ENCODE measurements at places on chromosomes 3 and 15.

DNA sequence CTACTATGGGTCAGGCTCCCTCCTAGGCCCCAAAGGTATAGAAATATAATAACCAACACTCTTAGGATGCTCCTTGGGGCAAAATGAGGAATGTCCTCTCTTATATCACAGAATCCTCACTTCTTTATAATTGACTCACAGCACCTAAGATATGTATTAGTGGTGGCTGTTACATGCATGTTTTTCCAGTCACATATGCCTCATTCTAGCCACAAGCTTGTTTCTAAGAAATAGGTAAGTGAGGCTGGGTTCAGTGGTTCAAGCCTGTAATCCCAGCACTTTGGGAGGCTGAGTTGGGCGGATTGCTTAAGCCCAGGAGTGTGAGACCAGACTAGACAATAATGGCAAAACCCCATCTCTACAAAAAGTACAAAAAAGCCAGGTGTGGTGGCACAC lies 57.9 kb upstream of the PSMD6 start:
- no peak for DNase-seq

DNA sequence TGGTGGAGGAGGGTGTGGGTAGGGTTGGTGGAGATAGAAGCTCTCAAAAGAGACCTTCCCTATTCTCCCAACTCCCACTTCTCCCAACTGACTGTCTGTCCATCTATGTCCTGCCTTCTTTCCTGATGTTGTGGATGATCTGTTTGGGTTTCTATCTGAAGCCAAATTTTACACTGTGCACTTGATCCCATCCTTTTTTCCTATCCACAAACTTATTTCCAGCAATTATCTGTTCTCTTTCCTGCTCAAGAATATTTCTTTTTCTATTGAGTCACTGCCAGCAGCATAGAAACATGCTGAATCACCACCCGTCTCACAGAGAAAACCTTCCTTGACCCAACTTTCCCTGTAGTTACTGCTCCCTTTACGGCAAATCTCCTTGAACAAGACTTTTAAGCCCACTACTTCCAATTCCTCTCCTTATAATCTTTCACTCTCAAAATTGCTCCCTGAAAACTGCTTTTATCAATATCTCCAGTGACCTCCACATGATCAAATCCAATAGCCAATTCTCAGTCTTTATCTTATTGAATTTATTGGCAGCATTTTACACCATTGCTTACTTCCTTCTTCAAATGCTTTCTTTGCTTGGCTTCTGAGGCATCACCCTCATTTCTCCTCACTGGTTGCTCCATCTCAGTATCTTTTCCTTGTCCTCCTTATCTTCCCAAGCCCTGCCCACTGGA lies 141.2 kb upstream of the SLC7A14 start:
- DNase-seq = peak; percentile 45

DNA sequence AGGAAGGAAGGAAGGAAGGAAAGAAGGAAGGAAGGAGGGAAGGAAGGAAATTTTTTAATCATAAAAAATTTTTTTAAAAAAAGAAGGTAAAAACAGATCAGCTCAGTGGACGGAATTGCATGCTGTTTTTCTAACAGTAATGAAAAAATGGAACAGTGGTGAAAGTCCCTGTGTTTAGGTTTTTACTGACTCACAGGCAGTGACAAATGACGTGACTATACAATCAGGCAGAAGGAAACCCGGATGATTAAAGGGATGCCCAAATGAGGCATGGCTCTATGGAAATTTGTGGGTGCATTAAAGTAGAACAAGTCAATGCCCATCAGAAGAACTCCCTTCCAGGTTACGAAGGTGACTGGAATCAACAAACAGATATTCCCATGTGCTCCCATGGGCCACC lies 135.0 kb downstream of the IMPG2 start:
- DNase-seq = no peak

DNA sequence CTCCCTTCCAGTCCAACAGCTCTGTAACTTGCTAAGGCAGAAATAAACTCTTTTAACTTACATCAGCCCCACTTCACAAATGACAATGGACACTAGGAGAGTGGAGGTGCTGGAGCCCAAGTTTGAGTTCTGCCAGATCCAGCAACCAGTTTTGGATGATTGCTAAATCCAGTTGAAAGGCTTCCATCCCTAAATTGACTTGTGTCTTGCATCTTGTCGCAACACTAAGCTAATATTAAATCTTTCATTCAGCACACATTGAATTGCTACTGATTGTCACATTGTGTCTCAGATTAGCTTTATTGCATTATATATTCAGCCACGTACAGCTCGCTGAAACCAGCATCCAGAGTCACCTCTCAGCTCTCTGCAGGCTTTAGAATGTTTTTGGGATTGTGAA lies 41.7 kb upstream of the LIPC start:
- no peak for DNase-seq

- no peak for DNase-seq
Observed at GRCh38 chr15:40360015-40360414, 2.0 kb downstream of the DISP2 start.

GRCh38 chr3:152443212-152444023 lies 174.7 kb downstream of the MBNL1 start:
- no peak for DNase-seq

DNA sequence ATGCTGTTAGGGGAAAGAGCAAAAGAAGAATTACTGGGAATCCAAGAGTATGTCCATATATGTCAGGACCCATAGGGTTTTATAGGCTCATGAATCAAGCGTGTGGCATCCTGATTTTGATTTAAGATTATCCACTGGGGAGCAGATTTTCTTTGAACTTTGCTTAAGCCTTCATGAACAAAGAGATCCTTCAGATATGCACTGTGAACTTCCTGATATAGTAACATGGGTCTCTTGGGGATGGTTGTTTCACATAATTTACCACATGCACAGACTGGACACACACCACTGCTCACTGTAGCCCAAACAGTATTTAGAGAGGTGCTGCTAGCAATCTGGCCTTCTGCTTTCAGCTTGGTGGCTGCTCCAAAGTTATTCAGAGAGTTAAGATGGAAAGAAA lies 200.9 kb upstream of the ZPLD1 start:
- no peak for DNase-seq

- no peak for DNase-seq
Observed at GRCh38 chr3:123048480-123049237, 18.2 kb upstream of the PDIA5 start.

- DNase-seq = no peak
Observed at GRCh38 chr3:101253396-101253795, 67.0 kb downstream of the IMPG2 start.

- DNase-seq = no peak
Observed at GRCh38 chr3:104887069-104887468, 479.6 kb upstream of the ALCAM start.

- DNase-seq = no peak
Observed at GRCh38 chr3:49030321-49030720, 1.1 kb upstream of the IMPDH2 start.

DNA sequence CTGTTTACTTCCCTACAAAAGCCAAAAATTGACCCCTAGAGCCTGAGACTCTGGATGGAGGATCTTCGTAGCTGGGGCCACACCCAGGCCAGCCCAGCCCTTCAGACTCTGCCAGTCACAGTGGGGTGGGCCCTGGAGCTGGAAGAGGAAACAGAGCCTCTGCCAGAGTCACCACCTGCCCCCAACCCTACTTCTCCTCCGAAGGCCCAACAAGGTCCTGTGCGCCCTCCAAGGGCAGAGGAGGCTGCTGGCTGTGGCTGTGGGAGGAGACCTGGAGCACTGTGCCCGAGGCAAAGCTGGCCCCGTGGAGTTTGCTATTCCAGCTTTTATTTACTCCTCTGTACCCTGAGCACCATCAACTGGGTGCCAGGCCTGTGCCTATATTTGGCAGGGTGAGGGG lies 19.0 kb downstream of the CISH start:
- DNase-seq = no peak

DNA sequence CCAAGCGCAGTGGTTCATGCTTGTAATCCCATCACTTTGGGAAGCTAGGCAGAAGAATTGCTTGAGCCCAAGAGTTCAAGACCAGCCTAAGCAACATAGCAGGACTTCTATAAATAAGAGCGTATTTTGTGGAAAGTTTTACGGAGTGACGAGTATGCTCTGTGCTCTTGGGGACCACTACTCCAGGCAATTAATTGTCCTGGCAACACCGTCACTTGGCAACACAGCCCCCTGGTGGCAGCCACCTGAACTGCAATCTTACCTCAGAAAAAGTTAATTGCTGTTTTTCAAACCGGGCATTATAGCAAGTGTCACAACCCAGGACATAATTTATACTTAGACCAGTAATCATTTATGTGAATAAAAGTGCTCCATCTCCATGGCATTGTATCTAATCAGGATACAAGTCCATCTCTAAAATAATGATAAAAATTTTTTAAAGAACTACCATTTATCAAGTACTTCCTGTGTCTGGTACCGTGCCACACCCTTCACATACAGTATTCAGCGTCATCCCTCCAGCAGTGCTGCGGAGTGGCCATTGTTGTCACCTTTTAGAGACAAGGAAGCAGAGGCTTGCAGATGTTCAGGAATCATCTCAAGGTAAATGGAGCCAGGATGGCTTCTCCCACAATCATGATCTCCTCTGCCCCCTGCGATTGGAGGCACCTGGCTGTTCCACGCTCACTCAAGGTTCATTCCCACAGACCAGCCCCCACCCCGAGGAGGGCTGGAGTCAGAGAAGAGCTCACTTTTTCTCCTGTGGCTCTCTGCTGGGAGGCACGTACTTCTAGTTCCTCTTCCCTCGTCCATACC lies 34.5 kb downstream of the PLA2G4D start:
- peak; percentile 47 for DNase-seq

DNA sequence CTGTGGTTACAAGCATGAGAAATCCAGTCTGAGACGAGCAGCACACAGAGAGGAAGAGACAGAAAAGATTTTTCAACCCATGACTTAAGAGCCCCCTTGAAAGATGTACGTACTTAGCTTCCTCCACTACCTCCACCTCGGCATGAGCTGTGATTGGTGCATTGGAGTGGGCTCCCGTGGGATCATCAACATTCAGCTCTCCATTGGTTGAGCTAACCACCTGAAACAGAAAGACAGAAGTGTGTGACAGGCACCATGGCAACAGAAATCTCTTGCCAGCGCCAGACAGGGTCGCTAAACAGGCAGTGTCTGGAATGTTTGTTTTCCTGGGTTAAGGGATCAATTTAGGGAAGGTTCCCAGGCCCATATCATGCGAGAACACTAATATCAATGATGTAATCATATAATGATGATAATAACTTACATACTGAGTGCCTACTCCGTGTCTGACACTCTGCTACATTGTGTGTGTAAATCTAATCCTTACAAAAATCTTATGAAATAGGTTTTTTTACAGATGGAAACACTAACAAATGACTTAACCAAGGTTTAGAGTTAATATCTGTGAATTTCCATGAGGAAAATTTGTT lies 17.5 kb upstream of the PPIB start:
- no peak for DNase-seq

DNA sequence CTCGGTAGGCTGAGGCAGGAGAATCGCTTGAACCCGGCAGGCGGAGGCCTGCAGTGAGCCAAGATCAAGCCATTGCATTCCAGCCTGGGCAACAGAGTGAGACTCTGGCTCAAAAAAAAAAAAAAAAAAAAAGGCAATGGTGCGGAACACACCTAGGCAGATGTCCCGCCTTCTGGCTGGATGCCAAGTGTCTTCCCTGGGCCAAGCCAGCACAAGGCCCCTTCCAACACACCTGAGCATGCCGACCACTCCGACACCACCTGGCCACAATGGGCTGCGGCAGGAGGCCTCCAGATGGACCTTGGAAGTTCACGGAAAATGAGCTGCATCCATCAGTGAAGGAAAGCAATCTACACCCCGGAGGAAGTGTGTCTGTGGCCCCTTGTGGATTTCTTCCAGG lies 19.0 kb downstream of the NUP210 start:
- DNase-seq = no peak

GRCh38 chr3:107369791-107370190 lies 7.4 kb upstream of the CCDC54 start:
- DNase-seq = no peak

- DNase-seq = no peak
Observed at GRCh38 chr15:90903733-90904536, 833 bp downstream of the MAN2A2 start.

DNA sequence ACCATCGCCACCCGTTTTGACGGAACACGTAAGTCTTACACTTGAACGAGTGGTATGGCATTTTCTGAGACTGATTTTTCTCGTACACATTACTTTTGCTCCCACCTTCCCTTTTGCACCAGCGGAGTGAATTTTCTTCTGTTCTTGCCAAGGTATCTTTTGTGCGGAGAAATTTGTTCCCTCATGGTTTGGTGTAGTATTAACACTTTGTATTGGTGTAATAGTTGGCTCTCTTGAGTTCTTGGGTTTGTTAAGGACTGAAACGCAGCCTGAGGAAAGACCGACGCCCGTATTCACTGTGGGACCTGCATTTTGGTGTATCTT lies 420 bp downstream of the KCNH8 start:
- no peak for DNase-seq

- no peak for DNase-seq
Observed at GRCh38 chr15:41013691-41014414, 60.6 kb downstream of the CHAC1 start.

DNA sequence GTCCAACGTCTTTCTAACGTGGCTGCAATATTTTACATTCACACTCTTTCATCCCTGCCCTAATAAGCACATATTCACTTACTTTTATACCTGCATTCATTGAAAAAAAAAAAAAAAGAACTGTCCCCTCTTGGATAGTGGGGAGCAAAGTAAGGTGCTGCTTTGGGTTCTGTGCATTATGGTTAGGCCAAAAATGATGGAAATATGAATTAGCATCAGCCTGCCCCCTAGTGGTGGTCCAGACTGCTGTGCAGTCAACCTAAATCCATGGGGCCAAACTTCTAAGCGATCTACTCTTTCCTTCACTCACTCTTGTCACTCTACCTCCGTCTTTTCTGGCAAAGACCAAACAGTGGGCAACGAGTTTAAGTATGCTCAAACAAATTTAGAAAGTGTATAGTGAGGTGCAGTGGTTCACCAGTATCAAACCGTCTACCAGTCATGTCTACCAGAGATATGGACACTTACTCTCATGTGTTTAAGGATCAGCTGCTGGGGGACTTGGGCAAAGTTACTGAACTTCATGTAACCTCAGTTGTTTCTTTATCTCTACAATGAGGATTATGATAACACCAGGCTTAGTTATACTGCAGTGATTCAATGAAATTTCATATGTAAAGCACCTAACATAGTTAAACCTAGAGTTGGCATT lies 61.5 kb upstream of the GRM7 start:
- DNase-seq = no peak

- DNase-seq = no peak
Observed at GRCh38 chr15:76626611-76627010, 278.5 kb downstream of the SCAPER start.

- DNase-seq = no peak
Observed at GRCh38 chr3:171393032-171393744, 67.0 kb downstream of the TNIK start.

- DNase-seq = no peak
Observed at GRCh38 chr3:131608296-131608695, 105.5 kb upstream of the MRPL3 start.

- DNase-seq = no peak
Observed at GRCh38 chr15:64193971-64194370, 31.1 kb upstream of the PPIB start.
